CD4-positive, CD25-positive, alpha-beta regulatory T cell (primary cell): ENCODE measurements at places on chromosomes 7 and 10. TPM values are rescaled to one million over a fixed set of nuclear protein-coding genes. Genes with fewer than 3 reads are reported as not detected.

POM121C gene
- polyA plus RNA-seq: 12.7 TPM

DNA sequence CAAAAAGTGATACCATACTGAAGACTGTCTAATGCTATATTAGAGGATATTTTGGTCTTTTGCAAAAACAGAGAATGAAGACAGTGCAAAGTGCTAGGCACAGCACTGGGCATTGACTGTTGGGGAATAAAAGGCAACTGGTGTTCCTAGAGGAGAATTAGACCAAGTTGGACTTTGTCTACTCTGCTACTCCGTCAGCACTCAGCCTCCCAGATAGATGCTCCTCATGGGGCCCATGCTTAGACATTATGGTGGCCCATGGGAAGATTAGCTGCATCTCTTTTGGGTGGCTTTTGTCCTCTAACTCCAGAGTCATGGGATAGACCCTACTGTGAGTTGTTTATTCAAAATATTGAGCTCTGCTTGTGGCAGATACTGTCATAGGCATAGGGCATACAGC, 113.5 kb downstream of the RBM20 start:
- no peak for DNase-seq
- no peak overlapping the region for H3K27ac ChIP-seq
- no peaks in the 10 kb centered on the region for H3K4me1 ChIP-seq

- no peaks in the 10 kb centered on the region for H3K27me3 ChIP-seq
- no peak for DNase-seq
- H3K4me3 ChIP-seq: no peak overlapping the region
- peaks cover 26% of the 10 kb centered on the region for H3K4me1 ChIP-seq
- no peaks in the 10 kb centered on the region for H3K36me3 ChIP-seq
- H3K27ac ChIP-seq: no peak overlapping the region
These were observed 60.0 kb upstream of the LANCL2 start for GRCh38 chr7:55305135-55305534.

- no peak overlapping the region for H3K27ac ChIP-seq
- DNase-seq: no peak
- H3K36me3 ChIP-seq: no peaks in the 10 kb centered on the region
- H3K4me1 ChIP-seq: no peaks in the 10 kb centered on the region
These were observed 226.7 kb upstream of the MBL2 start for GRCh38 chr10:52999258-52999657.
